Gastroesophageal sphincter (tissue), 4 donors: ENCODE measurements at places on chromosomes 1 and 21.

- peaks cover 57% of the 10 kb centered on the region for H3K36me3 ChIP-seq
- no peak overlapping the region for H3K4me3 ChIP-seq
- ATAC-seq: no peak
- no peak overlapping the region for H3K27ac ChIP-seq
Measured at GRCh38 chr1:53909946-53910345, 16.0 kb downstream of the DIO1 start.

DNA sequence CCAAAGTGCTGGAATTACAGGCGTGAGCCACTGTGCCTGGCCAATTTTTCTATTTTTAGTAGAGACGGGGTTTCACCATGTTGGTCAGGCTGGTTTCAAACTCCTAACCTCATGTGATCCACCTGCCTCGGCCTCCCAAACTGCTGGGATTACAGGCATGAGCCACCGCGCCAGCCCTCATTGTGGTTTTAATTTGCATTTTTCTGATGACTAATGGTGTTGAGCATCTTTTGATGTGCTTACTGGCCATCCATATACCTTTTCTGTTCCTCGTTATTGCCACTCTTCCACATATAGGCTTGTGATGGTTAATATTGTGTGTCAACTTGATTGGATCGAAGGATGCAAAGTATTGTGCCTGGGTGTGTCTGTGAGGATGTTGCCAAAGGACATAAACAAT is 17.4 kb upstream of the ENAH start:
- no peaks in the 10 kb centered on the region for H3K27me3 ChIP-seq
- H3K36me3 ChIP-seq: no peaks in the 10 kb centered on the region
- no peak overlapping the region for H3K4me3 ChIP-seq
- H3K27ac ChIP-seq: no peak overlapping the region

GRCh38 chr1:236185687-236186086 is 43.3 kb downstream of the GPR137B start:
- no peak overlapping the region for H3K27ac ChIP-seq
- H3K27me3 ChIP-seq: no peaks in the 10 kb centered on the region
- ATAC-seq: no peak
- no peaks in the 10 kb centered on the region for H3K4me1 ChIP-seq
- H3K36me3 ChIP-seq: no peaks in the 10 kb centered on the region
- no peak overlapping the region for H3K4me3 ChIP-seq

- no peak overlapping the region for H3K27ac ChIP-seq
- ATAC-seq: no peak
- no peaks in the 10 kb centered on the region for H3K36me3 ChIP-seq
- H3K4me3 ChIP-seq: no peak overlapping the region
- no peaks in the 10 kb centered on the region for H3K4me1 ChIP-seq
Measured at GRCh38 chr1:57254022-57254421, 169.8 kb downstream of the DAB1 start.

DNA sequence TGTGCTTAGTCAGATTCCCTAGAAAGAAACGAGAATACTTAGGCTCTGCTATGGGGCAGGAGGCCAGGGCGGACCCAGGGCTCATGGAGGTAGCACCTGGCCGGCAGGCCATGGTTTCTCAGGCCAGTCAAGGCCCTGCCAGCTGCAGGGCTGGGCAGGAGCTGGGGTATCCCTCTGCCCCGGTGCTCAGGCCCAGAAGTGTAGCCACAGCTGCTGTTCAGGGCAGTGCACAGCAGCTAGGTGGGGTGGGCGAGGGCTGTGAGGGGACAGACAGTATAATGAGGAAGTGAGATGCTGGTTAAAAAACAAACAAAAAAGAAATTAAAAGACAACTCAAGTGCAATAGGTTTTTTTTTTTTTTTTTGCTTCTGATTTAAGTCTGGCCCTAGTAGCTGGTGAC is 34.0 kb upstream of the EDN2 start:
- H3K4me3 ChIP-seq: no peak overlapping the region
- no peaks in the 10 kb centered on the region for H3K27me3 ChIP-seq
- H3K4me1 ChIP-seq: no peaks in the 10 kb centered on the region
- no peak overlapping the region for H3K27ac ChIP-seq

GRCh38 chr1:167342846-167343245 is 122.2 kb downstream of the POU2F1 start:
- ATAC-seq: no peak
- no peaks in the 10 kb centered on the region for H3K27me3 ChIP-seq
- H3K36me3 ChIP-seq: peaks cover 19% of the 10 kb centered on the region
- no peak overlapping the region for H3K4me3 ChIP-seq
- H3K27ac ChIP-seq: no peak overlapping the region
- H3K4me1 ChIP-seq: no peaks in the 10 kb centered on the region

- no peaks in the 10 kb centered on the region for H3K4me1 ChIP-seq
- no peak overlapping the region for H3K27ac ChIP-seq
- no peak overlapping the region for H3K4me3 ChIP-seq
Measured at GRCh38 chr1:244289991-244290785, 161.5 kb downstream of the ADSS2 start.

DNA sequence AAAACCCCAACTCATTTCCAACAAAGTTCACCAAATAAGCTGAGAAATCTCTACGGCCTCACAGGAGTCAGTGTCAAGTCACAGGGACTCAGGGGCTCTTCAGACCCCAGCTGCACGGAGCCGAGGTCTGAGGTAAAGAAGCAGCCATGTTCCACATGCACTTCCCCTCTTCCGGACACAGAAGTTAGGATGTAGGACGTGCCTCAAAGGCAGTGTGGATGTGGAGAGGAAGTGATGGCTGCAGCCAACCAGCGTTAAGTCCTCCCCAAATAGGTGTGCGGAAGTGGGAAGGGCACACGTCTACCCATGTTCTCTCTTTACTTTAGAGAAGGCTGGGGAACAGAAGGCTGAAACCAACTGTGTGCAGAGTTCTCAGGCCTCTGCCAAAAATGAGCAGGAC is 14.6 kb upstream of the NCF2 start:
- H3K27me3 ChIP-seq: no peaks in the 10 kb centered on the region
- no peak overlapping the region for H3K27ac ChIP-seq
- H3K4me1 ChIP-seq: peaks cover 1% of the 10 kb centered on the region
- no peaks in the 10 kb centered on the region for H3K36me3 ChIP-seq
- no peak overlapping the region for H3K4me3 ChIP-seq

- no peaks in the 10 kb centered on the region for H3K36me3 ChIP-seq
- peak within 1 kb of the TSS; percentile 86 for H3K4me3 ChIP-seq
- H3K27me3 ChIP-seq: no peaks in the 10 kb centered on the region
- peaks cover 3% of the 10 kb centered on the region for H3K4me1 ChIP-seq
- H3K27ac ChIP-seq: peak within 1 kb of the TSS; percentile 80
Measured at GRCh38 chr21:42513151-42513984, at the start of gene SLC37A1. TSS of gene SLC37A1 (plus strand) at chr21:42513852. CDS start at chr21:42518455, 4,603 bp downstream.

DNA sequence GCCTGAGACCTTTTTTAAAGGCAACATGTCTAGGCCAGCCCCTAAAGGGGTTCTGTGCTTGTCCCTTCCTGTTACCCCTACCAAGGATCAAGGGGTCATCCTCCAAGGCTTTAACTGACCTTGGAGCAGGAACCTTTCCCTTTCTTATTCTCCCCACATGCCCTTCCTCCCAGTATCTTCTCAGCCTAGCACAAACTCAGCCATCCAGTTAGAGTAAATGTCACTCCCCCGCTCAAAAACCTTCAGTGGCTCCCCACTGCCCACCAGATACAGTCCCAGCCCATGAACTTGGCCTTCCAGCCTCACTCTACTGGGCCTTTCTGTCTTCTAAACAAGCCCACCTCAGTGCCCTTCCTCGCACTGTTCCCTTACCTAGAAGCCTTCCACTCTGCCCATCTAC is 8.8 kb downstream of the C1QB start:
- peaks cover 60% of the 10 kb centered on the region for H3K27me3 ChIP-seq
- H3K36me3 ChIP-seq: no peaks in the 10 kb centered on the region
- H3K4me1 ChIP-seq: no peaks in the 10 kb centered on the region

GRCh38 chr1:54803761-54804470 is 2.8 kb upstream of the TTC22 start:
- H3K27ac ChIP-seq: no peak overlapping the region
- ATAC-seq: peak; percentile 45
- H3K4me1 ChIP-seq: peaks cover 14% of the 10 kb centered on the region
- no peaks in the 10 kb centered on the region for H3K36me3 ChIP-seq
- H3K27me3 ChIP-seq: peaks cover 58% of the 10 kb centered on the region

GRCh38 chr1:4395158-4395557 is 259.3 kb upstream of the AJAP1 start:
- no peak overlapping the region for H3K4me3 ChIP-seq
- no peak overlapping the region for H3K27ac ChIP-seq
- peaks cover 20% of the 10 kb centered on the region for H3K27me3 ChIP-seq
- ATAC-seq: no peak
- H3K4me1 ChIP-seq: no peaks in the 10 kb centered on the region
- H3K36me3 ChIP-seq: no peaks in the 10 kb centered on the region

DNA sequence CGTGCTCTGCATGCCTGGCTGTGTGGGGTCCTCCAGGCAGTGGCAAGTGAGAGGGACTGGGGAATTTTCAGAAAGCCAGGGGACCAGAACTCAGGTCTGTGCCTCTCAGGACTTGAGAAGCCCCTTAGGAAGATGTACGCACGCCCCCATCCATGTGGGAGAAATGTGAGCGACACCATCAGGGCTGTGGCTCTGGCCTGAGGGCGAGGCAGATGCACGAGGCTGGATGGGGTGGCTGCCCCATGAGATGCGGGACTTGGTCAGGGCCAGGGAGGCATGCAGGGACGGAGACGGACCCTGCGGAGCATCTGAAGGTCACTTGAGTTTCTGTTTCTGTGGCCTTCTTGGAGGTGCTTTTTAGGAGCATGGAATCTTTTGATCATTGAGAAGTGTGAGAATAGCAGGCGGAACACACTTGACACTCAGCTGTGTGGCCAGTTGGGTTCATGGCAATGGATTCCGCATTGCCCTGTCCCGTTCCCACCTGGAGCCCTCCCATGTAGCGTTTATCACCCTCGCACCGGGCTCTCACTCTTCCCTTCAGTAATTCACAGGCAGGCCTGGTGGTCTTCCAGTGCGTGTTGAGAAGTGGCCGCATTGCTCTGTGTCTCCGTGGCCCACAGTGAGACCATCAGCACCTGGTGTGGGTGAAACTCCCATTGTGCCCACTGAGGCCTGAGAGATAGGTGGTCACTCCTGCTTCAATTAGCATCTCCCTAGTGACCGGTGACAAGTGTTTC is 30.7 kb upstream of the ACTRT2 start:
- no peak overlapping the region for H3K27ac ChIP-seq
- no peaks in the 10 kb centered on the region for H3K36me3 ChIP-seq
- peaks cover 59% of the 10 kb centered on the region for H3K27me3 ChIP-seq
- no peaks in the 10 kb centered on the region for H3K4me1 ChIP-seq

DNA sequence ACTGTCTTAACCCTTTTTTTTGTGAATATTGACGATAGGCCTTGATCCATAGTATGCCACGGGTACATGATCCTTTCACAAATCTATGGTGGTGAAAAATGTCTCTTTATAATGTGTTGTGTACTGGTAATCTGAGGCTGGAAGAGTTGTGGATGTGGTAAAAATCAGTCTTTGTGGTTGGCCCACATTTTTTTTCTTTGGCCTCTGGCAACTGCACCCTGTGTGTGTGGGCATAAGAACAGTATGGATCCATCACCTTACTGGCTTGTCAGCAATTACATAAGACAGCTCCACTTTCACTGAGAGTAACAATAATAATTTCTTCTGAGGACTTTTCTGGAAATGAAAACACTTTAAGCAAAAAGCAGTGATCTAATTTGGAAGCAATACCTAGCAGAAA is 101.6 kb downstream of the GABPA start:
- no peak overlapping the region for H3K27ac ChIP-seq
- ATAC-seq: no peak
- H3K27me3 ChIP-seq: no peaks in the 10 kb centered on the region
- H3K36me3 ChIP-seq: no peaks in the 10 kb centered on the region

- H3K36me3 ChIP-seq: no peaks in the 10 kb centered on the region
- no peak overlapping the region for H3K27ac ChIP-seq
- ATAC-seq: no peak
Measured at GRCh38 chr21:38399103-38399502, 99.2 kb downstream of the ERG start.

DNA sequence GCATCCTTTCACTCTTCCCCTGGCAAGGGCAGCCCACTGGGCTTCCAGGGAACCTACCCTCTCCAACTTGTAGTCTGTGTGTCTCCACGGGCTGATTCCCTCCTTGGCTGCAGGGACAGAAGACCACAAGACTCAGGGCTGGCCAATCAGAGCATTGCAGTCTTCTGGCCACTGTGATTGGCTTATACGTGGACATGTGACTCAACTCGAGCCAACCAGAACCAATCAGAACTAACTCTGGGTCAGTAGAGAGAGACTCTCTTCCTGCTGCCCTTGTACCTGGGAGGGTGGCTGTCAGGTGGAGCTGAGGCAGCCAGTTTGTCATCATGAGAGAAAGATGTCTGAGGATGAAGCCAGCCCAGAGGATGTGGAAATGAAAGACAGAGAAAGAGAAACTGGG is 64.0 kb downstream of the DHRS3 start:
- H3K4me3 ChIP-seq: no peak overlapping the region
- H3K27ac ChIP-seq: peak overlapping the region; percentile 92
- no peak for ATAC-seq
- no peaks in the 10 kb centered on the region for H3K36me3 ChIP-seq
- peaks cover 85% of the 10 kb centered on the region for H3K4me1 ChIP-seq

- H3K27me3 ChIP-seq: no peaks in the 10 kb centered on the region
- no peaks in the 10 kb centered on the region for H3K4me1 ChIP-seq
- ATAC-seq: no peak
- H3K4me3 ChIP-seq: no peak overlapping the region
- H3K27ac ChIP-seq: no peak overlapping the region
Measured at GRCh38 chr1:202278751-202279150, 63.0 kb downstream of the UBE2T start.

- ATAC-seq: no peak
- H3K27me3 ChIP-seq: no peaks in the 10 kb centered on the region
- H3K36me3 ChIP-seq: no peaks in the 10 kb centered on the region
- H3K27ac ChIP-seq: no peak overlapping the region
- peaks cover 3% of the 10 kb centered on the region for H3K4me1 ChIP-seq
- no peak overlapping the region for H3K4me3 ChIP-seq
Measured at GRCh38 chr1:178625695-178626094, 99.3 kb upstream of the RALGPS2 start.

GRCh38 chr1:23999156-23999671 is 19.1 kb upstream of the SRSF10 start:
- no peak overlapping the region for H3K4me3 ChIP-seq
- H3K4me1 ChIP-seq: no peaks in the 10 kb centered on the region
- ATAC-seq: no peak

- no peak overlapping the region for H3K4me3 ChIP-seq
- no peaks in the 10 kb centered on the region for H3K27me3 ChIP-seq
- no peaks in the 10 kb centered on the region for H3K36me3 ChIP-seq
- no peaks in the 10 kb centered on the region for H3K4me1 ChIP-seq
Measured at GRCh38 chr1:77126307-77126706, 92.9 kb downstream of the PIGK start.

DNA sequence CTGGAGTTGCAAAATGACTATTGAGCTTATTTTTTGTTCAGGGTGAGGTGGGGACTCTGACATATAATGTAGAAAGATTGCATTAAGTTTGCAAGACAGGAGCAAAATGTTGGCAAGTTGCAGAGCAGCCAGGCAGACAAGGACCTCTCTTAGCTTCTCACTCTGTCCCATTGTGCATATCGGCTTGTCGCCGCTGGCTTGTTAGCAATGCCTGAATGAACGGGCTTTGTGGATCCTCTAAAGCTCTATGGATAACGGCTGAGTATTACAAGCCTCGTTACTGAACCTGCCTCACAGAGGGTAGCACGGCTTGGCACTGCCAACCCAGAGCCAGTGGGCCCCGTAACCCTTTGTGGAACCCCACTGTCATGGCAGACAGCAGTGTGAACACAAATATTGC is 68.4 kb downstream of the TNR start:
- H3K27ac ChIP-seq: no peak overlapping the region
- no peak for ATAC-seq
- no peaks in the 10 kb centered on the region for H3K36me3 ChIP-seq
- no peak overlapping the region for H3K4me3 ChIP-seq

- H3K27me3 ChIP-seq: no peaks in the 10 kb centered on the region
- no peak for ATAC-seq
- no peaks in the 10 kb centered on the region for H3K4me1 ChIP-seq
- H3K36me3 ChIP-seq: no peaks in the 10 kb centered on the region
- no peak overlapping the region for H3K27ac ChIP-seq
Measured at GRCh38 chr21:26813426-26813998, 31.7 kb downstream of the ADAMTS1 start.
